Thymus (tissue), 14 donors: ENCODE measurements at places on chromosomes 11 and 22.

DNA sequence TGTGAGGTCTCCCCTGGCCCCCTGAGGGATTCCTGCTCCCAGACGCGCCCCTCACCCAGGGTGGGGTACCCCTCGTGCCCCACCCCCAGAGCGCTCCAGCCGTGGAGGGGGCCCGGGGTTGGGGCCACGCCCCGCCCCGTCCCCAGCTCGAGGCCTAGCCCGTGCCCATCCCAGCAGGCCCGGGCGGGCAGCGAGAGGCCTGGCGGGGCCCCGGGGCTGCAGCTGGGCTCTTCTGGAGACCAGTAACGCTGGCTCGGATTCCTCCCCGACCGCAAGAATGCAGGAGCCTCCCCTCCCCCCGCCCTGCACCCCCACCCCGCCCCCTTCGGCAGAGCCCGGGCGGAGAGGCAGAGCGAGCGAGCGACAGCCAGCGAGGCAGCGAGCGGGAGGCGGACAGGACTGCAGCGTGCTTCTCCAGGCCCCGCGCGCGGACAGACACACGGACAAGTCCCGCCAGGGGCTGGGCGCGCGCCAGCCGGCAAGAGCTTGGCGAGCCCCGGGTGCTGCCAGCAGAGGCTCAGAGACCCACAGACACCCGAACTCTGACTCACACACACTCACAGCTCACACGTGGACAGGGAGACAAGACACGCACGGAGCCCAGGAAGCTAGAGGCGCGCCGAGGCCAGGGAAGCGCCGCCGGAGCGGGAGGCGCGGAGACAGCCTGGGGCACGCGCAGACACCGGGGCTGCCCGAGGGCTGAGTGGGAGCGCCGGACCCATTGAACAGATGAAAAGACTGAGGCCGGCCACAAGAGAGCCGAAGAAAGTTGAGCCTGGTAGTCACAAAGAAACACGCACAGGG lies 15.2 kb downstream of the BCL9L start:
- no peak for DNase-seq

DNA sequence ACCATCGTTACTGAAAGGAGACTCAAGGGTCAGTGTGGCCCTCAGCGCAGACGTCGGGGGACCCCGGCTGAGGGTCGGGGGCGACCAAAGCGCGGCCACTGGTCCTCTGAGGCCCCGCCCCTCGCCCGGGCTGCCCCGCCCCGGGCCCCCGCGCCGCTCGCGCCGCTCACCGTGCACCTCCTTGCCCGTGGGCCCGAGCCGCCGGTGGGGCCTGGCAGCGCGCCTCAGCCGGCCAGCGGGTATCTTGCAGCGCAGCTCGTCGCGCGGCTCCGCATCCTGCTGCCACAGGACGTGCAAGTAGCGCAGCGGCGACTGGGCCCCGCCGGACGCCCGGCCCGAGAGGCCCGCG lies 419 bp downstream of the ANKRD54 start:
- no peak for DNase-seq

DNA sequence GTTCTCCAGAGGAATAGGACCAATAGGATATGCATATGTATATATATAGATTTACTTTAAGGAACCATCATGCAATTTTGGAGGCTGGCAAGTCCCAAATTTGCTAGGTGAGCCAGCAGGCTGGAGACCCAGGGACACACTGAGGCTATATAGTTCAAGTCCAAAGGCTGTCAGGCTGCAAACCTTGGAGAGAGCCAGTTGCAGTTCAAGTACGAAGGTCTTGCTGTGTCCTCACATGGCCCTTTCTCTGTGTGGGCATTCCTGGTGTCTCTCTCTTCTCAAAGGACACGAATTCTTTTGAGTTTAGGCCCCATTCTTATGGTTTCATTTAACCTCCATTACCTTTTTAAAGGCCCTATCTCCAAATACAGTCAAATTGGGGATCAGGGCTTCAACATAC lies 134.4 kb upstream of the SORL1-AS1 start:
- DNase-seq: no peak

- DNase-seq: no peak
These were observed 27.6 kb upstream of the TTC12 start for GRCh38 chr11:113286509-113287497.

DNA sequence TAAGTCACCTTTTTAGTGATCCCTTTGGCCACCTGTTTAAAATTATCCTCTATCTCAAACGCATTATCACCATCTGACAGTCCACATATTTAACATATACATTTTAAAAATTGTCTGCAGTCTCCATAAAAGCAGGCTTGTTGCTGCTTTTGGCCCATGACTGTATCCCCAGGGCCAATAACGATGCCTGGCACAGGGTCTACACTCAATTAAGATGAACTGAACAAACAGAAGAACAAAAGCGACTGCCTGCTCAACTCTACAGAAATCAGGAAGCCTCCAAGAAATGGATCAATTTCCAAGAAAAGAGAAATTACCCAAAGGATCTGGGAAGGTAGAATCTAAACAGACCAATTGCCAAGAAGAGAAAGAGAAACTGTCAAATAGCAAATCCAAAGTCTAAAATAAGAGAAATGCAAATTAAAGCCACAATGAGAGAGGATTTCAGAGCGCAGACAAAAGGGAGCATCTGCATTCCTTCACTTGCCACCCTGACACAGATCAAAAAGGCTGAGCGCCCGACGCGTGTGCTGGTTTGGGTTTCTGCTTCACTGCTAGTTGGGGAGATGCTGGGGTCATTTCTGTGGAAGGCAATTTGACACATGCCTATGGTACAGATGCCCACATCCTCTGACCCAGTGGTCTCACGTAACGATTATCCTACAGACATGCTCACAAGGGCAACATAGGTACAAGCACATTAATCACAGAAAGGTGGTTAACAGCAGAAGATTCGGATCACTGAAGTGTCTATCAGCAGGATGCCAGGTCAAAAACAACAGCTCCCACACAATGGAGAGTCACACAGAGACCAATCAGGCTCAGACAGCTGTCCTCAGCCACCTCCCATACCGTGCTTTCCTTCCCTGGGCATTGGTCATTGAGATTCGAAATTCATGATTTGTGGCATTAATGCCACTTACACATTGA lies 55.9 kb downstream of the SHISAL1 start:
- no peak for DNase-seq

DNA sequence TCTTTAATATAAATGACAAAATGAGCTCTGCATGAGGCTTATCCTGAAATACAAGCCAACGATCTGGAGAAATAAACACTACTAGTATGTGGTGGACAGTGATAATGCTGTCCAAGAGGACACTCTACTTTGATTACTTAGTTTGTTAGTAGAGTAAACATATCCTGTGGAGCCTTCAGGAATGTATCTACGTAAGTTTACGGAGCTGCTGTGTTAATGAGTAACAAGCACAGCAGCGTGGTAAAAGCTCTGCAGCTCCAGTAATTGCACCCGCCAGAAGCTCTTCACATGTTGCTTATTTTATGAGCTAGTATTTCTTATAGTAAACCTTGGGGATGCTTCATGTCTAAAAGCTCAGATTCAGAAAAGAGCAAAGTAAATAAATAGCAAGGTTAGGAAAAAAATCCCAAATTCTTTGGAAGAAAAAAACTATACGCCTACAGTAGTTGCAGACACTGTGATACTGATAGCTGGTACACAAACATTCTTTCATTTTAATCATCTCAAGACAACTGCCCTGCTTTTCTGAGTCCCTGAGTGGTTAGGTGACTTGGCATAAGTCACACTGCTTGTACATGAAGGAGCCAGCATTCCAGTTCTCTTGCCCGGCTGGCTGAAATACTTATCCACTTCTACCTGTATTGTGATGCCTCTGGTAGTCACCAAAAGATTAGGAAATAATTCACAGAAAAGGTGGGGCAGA lies 32.7 kb upstream of the CCDC34 start:
- no peak for DNase-seq

- no peak for DNase-seq
These were observed 19.9 kb downstream of the TP53I11 start for GRCh38 chr11:44930588-44931302.

- DNase-seq: no peak
These were observed 40.7 kb downstream of the CD6 start for GRCh38 chr11:61011950-61012736.
